Ovary (tissue), 10 donors: ENCODE measurements at places on chromosomes 6 and 20. TPM values are rescaled to one million over a fixed set of nuclear protein-coding genes. Genes with fewer than 3 reads are reported as not detected.

Gene TRDN
- 5.7 TPM for total RNA-seq

Gene LY6G6F
- not detected for total RNA-seq

Gene SNAI1
- 1.7 TPM for total RNA-seq

Gene SNAP91
- 2.8 TPM for total RNA-seq

- no peaks in the 10 kb centered on the region for H3K4me1 ChIP-seq
- H3K27ac ChIP-seq: no peak overlapping the region
- H3K27me3 ChIP-seq: no peaks in the 10 kb centered on the region
- H3K36me3 ChIP-seq: no peaks in the 10 kb centered on the region
- H3K4me3 ChIP-seq: no peak overlapping the region
These were observed 64.2 kb upstream of the INSM1 start for GRCh38 chr20:20303742-20304141.

DNA sequence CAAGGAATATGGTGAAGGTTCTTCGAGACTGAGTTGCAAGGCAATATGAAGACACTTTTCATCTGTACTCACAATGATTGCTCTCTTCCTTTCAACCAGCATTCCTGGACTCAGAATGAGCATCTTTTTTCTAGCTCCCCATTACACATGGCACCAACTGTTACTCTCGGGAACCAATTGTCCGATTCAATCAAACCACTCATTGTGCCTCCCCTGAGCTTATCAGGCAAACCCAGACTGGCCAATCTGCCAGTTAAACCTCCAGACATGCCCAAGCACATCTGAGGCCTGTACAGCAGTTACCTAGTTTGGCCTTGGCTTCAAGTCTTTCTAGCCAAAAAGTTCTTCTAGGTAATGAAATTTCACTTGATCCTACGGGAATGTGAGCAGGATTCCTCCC is 164.1 kb downstream of the ID4 start:
- H3K4me1 ChIP-seq: no peaks in the 10 kb centered on the region
- no peaks in the 10 kb centered on the region for H3K36me3 ChIP-seq
- no peak overlapping the region for H3K4me3 ChIP-seq
- no peak for DNase-seq
- H3K27me3 ChIP-seq: no peaks in the 10 kb centered on the region

- H3K27me3 ChIP-seq: no peaks in the 10 kb centered on the region
- H3K36me3 ChIP-seq: no peaks in the 10 kb centered on the region
- no peak overlapping the region for H3K27ac ChIP-seq
- H3K4me3 ChIP-seq: no peak overlapping the region
- no peak for DNase-seq
These were observed 34.2 kb downstream of the PIM1 start for GRCh38 chr6:37204014-37204751.

DNA sequence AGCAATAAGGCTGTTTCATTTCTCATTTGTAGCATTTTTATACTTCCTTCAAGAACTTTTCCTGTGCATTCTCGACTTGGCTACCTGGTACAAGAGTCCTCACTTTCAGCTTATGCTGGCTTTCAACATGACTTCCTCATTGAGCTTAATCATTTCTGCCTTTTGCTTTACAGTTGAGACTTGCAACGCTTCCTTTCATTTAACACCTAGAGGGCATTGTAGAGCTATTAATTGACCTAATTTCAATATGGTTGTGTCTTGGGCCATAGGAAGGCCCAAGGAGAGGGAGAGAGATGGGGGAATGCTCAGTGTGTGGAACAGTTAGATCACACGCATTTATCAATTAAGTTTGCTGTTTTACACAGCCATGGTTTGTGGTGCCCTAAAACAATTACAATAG is 37.2 kb downstream of the SLC22A2 start:
- no peaks in the 10 kb centered on the region for H3K36me3 ChIP-seq
- H3K4me3 ChIP-seq: no peak overlapping the region
